Activated naive CD4-positive, alpha-beta T cell treated with anti-CD3 and anti-CD28 coated beads for 36 hours (primary cell): ENCODE measurements at places on chromosomes 12 and 14. TPM values are rescaled to one million over a fixed set of nuclear protein-coding genes. Genes with fewer than 3 reads are reported as not detected.

TMEM179 gene
- total RNA-seq = 0.21 TPM

OAS1 gene
- 41.7 TPM for total RNA-seq

TAS2R8 gene
- total RNA-seq = not detected

IL26 gene
- total RNA-seq = 0.42 TPM

GSC gene
- total RNA-seq = not detected

KRT84 gene
- total RNA-seq = not detected

COCH gene
- 1.3 TPM for total RNA-seq

DCN gene
- total RNA-seq = not detected

KRT1 gene
- total RNA-seq = not detected

REM2 gene
- total RNA-seq = 0.74 TPM

MMAB gene
- total RNA-seq = 44.9 TPM

AQP2 gene
- not detected for total RNA-seq

CLEC6A gene
- not detected for total RNA-seq

CPM gene
- total RNA-seq = 50.5 TPM

DNA sequence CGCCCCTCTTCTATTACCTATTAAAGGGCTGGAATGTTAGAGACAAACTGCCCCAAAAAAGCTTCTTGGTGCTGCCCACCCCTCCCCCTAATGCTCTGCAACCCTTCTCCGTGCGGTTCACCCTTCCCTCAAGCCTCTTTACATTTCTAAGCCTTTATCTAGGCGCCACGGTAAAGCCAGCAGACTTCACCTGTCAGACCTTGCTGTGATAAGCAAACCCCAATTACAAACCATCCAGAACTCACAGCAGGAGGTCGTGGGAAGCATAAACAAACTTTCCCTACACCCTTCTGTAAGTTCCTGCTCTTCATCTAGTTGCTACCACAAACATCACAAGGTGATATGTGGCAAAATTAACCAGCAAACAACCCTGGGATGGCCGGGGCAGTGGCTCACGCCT is 56.8 kb downstream of the MOK start:
- DNase-seq = no peak

GRCh38 chr12:66191547-66192126 is 2.6 kb downstream of the IRAK3 start:
- no peak for DNase-seq

DNA sequence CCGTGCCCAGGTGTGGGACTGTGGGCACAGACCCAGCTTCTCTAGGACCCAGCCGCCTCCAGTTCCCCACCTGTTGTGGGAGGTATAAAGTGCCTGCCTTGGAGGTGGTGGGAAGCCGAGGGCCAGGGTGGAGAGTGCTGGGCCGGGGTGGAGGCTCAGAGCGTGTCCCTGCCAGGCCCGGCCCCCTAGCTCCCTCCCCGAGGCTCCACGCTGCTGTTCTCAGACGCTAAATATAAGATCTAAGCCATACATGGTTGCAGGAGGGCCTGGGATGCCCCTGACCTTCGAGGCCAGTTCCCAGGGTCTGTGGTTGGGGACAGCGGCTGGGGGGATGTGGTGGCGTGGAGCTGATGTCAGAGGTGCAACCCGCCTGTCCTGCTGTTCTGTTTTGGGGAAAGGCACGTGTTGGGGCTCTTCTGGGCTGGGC is 10.8 kb downstream of the INF2 start:
- no peak for DNase-seq

GRCh38 chr12:19245666-19246065 is 116.1 kb downstream of the PLEKHA5 start:
- no peak for DNase-seq

DNA sequence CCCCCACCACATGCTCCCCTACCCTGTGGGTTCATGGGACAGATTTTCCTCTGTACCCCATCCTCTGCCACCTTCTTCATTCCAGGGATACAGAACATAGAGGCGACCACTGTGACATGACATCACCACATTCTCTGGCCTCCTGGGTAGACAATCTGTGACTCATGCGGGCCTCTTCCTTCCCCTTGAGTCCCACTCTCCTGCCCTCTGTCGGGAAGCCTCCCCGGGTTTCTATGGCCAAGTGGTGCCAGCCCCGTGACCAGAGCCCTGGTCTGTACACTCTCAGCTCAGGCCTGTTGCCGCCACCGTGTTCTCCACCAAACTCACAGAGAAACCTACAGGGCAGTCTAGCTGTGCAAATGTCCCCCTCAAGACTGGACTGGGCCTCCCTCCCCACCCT is 8.0 kb downstream of the CLMN start:
- DNase-seq = no peak

GRCh38 chr12:25651931-25652330 is 98.8 kb upstream of the LMNTD1 start:
- no peak for DNase-seq

DNA sequence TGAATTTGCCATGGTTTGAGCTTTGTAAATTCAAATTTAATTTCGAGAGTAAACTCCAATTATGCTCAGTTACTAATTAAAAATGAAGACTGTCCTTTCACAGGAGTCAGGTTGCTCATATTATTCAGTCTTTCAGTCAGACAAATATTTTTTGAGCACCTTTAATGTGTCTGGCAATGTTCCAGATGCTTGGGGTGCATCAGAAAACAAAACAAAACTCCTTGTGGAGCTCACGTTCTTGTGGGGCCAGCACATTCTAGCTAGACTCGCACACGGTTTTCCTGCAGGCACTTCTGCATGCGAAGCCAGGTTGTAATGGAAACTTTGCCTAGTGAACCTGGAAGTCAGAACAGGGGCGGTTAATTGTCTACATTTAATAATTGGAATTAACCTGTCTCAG is 64.0 kb upstream of the ATF1 start:
- DNase-seq = no peak

- no peak for DNase-seq
Observed at GRCh38 chr14:75223664-75224154, 47.3 kb upstream of the TMED10 start.

DNA sequence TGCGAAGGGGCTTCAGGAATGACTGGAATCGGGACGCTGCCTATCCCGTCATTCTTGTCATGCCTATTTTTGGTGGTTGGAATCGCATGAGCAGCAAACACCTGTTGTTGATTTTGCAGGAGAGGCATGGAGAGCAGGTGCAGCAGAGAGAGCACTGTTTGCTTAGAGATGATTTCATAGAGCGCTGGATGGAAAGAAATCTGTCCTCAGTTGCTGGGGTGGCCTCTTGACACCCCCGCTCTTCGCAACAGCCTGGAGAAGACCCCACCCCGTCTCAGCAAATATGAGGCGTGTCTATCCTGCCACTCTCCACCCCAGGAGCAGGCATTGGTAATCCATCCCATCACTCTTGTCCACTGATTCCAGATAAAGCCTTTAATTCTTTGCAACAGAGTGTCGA is 19.3 kb upstream of the NCOR2 start:
- DNase-seq = no peak

DNA sequence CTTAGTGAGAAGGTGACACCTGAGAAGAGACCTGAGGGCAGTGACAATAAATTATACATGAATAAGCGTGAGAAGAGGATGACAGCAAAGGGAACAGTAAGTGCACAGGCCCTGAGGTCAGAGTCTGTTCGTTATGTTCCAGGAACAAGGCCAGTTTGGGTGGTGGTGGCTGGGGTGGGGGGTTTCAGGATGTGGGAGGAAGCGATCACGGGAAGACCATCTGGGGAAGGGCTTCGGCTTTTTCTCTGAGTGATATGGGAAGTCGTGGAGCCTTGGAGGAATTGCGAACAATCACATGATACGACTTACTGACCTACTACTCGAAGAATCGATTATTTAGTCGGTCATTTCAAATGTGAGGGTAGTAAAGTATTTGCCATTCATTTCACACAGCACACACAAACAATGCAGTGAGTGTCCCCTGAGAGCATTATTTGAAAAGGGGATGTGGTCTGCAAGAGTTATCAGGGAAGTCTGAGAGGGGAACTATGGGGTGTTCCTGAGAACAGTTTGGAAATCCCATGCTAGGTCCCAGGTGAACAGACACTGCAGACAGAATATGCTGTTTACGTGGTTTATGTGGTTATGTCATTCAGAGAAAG is 94.7 kb downstream of the SLC38A1 start:
- DNase-seq = no peak

GRCh38 chr14:105091517-105092170 is 26.4 kb upstream of the GPR132 start:
- no peak for DNase-seq

- DNase-seq = no peak
Observed at GRCh38 chr14:51441001-51441400, 201.0 kb downstream of the TMX1 start.

- peak; percentile 32 for DNase-seq
Observed at GRCh38 chr12:8127138-8127537, 3.7 kb downstream of the CLEC4A start.

DNA sequence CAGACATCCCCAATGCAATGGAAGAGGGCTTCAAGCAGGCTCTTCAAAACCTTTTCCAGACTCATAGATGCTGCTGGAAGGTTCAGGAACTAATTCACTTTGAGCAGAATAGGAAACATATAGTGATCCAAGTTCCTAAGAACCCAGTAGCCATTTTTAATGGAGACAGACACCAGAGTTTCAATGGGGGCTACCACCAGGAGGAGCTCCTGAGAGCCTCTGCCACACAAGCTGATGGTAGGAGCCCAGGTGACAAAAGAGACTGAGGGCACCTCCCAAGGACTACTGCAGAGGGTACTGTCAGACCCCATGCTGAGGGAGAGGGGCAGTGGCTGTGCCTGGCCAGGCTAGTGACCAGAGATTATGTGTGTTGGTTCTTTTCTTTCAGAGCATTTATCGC is 45.9 kb downstream of the IFNG start:
- peak; percentile 55 for DNase-seq

DNA sequence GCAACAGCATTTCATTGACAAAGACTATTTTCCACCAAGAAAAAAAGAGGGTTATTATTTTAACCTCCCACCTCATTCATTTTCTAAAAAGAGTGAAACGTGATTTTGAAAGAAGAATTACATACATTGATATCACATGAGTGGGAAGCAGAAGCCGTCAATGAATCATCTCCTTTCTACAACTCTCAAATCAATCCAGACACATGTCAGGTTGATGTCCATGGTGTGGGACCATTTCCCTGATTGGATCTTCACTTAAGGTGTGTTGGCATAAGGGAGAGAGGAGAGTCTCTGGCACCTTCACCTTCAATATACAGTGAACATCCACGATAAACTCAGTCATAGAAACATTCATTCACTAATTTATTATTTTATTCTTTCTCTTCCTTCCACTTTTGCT is 1095.1 kb downstream of the BCL11B start:
- DNase-seq = peak; percentile 59

GRCh38 chr12:104792570-104792969 is 165.5 kb downstream of the SLC41A2 start:
- DNase-seq = no peak

DNA sequence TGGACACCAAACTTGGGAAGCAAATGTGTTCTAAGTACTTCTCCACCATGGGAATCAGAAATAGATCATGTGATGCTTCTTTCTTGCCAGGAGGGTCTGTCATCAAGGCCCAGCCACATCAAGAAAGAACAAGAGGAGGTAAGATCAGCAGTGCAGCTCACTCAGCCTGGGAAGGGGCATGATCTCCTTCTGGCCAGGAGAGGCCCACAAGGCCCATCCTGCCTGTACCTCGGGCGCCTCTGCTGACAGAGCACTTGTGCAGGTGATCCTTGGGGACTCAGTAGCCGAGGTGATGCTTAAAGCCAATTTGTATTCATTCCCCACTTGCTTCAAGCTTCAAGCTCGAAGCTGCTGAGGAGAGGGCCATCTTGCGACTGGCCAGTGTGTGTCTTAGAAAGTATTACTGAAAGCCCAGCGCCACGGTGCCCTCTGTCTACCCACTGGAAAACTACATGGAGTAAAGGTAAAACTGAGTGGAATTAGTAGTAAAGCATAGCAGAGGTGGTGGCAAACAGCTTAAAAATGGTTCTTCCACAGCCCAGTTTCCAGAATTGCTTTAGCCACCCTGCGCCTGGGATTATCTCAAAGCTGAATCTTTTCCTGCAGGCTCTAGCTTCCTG is 26.2 kb downstream of the RTRAF start:
- DNase-seq = peak; percentile 23
